ENCODE measurements at places on chromosomes 2 and 18.

GRCh38 chr2:188869550-188869949 lies 104.6 kb upstream of the COL3A1 start:
- peak; percentile 73 for DNase-seq

GRCh38 chr2:110869472-110870446 lies 137.4 kb downstream of the ACOXL start:
- DNase-seq = no peak

- DNase-seq = no peak
Observed at GRCh38 chr2:18122544-18123210, 244.2 kb downstream of the KCNS3 start.

DNA sequence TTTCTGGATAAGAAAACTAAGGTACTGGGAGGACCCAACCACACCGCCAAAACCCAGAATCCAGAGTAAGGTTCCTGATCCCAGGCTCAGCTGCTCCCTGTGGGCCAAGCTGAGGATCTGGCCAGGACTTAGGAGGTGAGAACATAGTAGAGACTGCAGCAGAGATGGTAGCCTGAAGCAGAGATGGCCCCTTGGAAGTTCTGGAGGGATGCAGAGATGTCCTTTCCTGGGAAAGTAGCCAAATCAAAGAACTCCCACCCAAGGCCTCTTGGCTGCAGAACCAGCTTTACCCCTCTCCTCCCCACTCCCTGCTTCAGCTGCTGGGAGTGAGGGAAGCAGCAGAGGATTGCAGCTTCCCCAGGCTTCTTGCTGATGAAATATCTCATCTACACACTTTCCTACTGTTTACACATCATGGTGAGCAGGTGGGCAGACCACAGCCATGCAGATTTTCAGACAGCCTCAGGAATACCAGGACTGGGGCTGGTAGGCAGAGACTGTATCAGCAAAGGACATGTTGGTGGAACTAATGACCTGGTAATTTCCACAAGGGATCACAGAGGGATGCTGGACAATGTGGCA lies 32.7 kb downstream of the TMEM17 start:
- DNase-seq = no peak

- no peak for DNase-seq
Observed at GRCh38 chr2:162320864-162321517, 2.5 kb upstream of the IFIH1 start.

DNA sequence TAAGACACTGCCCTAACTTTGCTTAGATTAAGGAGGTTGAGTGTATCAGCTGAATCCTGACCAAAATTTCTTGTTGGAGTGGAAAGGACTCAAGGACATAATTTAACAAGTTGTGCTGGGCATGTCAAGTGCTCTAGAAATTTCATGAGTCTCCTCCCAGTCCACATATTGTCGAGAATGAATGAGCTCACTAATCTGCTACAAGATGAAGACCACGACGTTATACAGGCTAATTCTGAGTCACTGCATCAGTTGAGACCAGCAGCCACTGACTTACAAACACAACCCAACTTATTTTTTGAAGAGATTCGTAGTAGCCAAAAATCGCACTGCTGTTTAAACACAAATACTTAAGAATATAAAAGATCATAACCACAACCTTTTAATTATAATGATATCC lies 28.7 kb upstream of the SLC8A1 start:
- DNase-seq = no peak

DNA sequence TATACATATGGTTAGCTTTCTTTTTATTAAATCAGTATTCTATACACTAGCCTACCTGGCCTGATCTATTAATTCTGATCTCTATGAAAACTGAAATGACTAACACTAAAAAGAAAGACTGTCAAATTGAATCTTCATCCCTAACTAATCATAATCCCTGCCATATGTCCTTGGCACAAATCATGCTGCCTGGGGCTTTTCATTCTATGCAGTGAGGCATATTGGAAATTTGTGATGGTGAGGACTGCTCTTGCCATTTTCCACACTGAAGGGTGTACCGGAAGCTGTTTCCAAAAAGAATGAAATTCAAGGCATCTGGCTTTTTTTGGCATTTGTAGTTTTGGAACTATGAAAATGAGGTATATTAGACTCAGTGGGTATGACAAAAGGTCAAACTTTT lies 39.7 kb downstream of the RAPGEF4 start:
- no peak for DNase-seq

GRCh38 chr2:76998704-76999103 lies 523.5 kb downstream of the LRRTM4 start:
- no peak for DNase-seq

DNA sequence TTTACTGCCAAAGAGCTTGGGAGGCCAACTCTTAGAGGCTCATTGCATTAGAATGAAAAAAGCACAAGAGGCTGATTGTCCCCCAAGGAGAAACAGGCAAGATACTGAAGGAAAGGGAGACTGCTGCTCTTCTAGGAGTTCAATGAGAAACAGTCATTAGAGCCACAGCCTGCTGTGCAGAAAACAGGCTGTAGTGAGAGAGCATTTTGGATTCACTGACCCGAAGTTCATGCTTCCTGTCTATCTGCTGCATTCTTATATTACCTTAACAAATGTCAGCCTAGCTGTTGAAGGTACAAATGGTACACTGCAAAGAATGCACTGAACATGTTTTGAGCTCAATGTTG lies 423.3 kb downstream of the SETBP1 start:
- DNase-seq = no peak

GRCh38 chr18:79630281-79631095 lies 49.1 kb upstream of the CTDP1 start:
- no peak for DNase-seq

DNA sequence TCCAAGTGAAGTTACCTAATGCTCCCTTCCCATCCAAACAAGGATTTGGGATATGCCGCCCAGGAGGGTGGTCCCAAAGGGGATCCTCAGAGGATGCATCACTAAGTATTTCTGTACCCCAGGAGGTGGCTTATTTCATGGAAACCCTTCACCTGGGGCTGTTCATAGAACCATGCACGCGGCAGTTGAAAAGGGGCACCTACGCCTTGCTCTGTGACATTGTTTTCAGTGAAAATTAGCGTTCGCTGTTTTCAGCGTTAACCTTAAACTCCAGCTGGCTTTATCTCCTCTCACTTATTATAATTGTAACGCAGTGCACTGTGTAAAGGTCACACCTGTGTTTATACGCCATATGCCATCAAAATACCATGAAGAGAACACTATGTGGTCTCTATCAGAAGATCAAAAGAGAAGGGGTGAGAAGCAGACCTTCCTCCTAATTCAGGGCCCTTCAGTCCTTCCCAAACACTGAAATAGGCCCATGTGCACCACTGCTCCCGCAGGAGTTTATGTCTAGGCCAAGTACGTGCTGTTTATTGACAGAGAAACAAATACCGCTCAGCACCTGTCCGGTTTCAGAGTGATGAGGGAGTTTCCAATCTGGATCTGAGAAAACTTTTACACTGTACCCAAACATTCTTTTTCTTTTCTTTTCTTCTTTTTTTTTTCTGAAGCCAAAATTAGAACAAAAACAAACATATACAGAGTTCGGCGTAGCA lies 162.1 kb downstream of the BCL2 start:
- DNase-seq = no peak

GRCh38 chr2:85502720-85503119 lies 36.2 kb upstream of the MAT2A start:
- DNase-seq = no peak

DNA sequence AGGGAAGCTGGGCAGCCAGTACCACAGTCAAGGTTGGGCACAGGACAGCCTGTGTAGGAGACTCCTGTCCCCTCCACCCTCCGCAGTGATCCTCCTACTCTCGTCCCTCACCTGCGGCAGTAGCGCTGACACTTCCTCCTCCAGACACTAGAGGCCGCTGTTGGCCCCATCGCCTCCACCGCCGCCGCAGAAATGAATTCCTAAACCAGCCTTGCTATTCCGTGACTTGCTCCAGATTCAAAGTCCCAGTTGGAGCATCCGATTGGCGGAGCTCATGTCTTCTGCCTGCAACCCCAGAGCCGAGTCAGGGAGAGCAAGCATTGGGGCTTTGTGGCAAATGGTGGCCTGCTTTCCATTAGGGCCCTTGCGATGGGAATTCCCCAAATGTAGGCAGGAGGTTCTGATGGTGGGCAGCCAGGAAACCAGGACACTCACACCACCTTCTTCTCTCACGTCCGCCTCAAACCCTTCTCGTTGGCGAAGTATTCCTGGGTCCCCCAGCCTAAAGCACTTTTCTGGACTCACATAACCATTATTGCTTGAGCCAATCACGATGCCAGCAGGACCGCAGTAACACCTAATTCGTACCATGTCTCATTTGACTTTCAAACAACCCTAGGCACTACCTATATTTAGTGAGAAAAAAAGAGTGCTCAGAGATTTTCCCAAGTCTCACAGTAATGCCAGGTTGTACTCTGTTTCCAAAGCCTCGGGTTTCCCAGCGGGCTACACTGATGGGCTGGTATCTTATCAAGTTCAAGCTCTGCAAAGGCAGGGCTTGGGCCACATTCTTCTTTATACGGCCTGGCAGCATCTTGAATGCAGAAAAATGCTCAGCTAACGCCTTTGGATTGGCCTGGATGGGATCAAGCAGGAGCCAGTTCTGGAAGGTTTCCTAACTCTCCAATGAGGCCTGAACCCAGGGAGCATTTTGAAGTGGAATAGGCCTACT lies 1.2 kb upstream of the DNAJB2 start:
- DNase-seq = peak; percentile 84

GRCh38 chr2:237717366-237718276 lies 81.0 kb upstream of the RBM44 start:
- DNase-seq = no peak

DNA sequence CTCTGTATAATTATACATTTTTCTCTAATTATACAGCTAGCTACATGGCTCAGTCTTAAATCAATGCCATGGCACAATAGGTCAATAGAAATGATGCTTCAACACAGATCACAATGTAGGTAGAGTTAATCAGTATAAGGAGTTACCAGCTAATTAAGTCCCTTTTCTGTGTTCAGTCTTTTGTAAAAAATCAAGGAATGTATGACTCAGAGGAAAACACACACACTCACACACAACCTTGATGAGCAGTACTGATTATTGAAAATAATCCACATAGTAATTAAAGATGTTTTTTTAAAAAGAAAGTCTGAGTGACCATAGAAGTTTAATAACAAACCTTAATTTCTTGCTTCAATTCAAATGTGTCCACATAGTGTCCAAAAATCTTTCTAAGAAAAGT lies 691.3 kb downstream of the LRP1B start:
- no peak for DNase-seq

- DNase-seq = no peak
Observed at GRCh38 chr2:44768438-44769236, 172.9 kb upstream of the SIX3 start.

DNA sequence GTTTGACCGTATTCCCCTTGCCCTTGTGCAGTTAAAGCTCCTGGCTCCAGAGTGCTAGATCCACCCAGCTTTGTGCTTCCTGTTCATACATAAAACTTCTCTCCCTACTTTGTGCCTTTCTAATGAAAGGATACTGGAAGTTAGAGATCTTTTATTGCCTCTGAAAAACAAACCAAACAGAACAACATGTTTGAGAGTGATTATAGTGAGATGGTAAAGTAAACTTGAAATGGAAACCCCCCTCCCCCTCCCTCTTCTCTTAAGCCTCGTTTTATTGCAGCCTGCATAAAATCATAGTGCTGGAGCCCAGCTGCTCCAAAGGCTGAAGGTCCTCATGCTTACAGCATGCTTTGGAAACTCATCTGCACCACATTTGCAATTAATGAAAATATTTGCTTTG lies 125.1 kb downstream of the TANC1 start:
- peak; percentile 65 for DNase-seq

DNA sequence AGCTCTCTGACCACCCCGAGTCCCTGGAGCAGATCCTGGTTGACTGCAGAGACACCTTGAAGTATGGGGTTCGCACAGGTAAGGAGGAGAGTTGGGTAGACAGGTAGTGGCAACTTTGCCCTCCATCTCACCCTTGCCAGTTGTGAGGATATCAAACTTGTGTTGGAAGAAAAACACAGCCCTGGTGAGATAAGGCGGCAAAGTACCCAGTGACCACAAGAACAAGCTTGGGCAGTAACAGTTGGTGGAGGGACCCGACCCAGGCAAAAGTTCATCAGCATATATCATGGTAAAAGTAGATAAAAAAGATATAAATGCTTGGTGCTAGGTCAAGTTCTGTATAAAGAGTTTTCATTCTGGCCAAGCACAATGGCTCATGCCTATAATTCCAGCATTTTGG lies 14.4 kb downstream of the GAD1 start:
- no peak for DNase-seq

DNA sequence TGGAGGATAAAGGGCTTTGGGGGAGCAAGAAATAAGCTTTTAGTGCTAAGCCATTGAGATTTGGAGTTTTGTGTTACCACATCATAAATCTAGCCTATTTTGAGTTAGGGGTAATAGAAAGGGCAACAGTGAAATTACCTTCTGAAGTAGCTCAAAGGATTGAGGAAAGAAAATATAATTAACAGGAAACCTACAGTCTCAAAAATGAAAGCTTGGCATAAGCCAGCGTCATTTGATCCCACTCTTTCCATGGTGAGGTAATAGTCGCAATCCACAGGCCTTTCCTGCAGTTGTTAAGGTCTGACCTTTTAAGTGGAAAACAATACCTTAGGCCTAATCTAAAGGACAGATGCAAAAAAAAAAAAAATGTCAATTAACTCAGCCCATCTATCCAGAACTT lies 182.7 kb downstream of the UXS1 start:
- no peak for DNase-seq

DNA sequence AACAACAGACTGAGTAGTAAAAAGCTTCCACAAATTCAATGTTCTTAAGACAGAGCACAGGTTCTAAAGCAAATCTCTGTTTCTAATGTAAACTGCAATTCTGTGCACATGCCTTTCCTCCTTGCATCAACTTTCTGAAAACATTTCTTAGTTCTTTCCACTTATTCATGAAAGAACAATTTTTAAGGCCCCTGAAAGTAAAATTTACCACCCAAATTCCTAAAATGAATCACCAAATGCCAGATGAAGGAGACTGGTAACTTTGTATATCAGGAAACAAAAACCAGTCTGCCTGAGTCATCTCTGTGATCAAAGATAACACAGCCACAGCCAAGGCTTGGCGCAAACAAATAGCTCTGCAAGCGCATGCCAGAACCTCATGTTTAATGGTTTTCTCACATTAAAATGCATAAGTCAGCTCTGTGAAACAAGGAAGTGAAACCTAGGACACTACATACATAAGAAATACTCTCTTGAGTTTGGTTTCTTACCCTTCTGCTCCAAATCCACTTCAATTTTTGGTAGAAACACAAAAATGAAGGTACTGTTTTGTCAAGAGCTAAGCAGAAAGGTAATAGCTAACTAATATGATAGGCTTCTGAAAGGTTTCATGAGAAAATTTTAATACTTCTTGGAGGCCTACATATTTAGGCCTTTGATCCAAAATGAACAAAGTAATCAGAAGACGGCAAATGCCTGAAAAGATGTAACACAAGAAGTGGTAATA lies 169.4 kb downstream of the THADA start:
- DNase-seq = peak; percentile 98

GRCh38 chr2:75798569-75798968 lies 87.9 kb upstream of the GCFC2 start:
- DNase-seq = no peak
